ENCODE measurements at places on chromosomes 3 and 15.

DNA sequence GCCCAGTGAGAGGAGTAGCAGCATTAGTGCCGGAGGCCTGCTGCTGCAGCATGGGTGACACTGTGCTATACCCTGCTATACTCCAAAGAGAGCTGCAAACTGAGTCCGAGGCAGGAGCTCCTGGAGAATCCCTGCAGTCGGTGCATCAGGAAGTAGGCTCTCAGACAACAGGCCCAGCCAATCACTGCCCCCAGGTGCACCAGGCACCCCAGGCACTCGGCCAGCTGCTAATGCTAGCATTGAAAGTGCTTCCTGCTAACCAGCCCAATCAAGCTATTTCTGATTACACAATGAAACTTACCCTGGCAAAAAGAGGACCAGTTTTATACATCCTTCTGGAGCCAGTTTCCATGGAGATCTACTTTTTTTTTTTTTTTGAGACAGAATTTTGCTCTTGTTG, 45.6 kb upstream of the IREB2 start:
- peak; percentile 74 for DNase-seq

DNA sequence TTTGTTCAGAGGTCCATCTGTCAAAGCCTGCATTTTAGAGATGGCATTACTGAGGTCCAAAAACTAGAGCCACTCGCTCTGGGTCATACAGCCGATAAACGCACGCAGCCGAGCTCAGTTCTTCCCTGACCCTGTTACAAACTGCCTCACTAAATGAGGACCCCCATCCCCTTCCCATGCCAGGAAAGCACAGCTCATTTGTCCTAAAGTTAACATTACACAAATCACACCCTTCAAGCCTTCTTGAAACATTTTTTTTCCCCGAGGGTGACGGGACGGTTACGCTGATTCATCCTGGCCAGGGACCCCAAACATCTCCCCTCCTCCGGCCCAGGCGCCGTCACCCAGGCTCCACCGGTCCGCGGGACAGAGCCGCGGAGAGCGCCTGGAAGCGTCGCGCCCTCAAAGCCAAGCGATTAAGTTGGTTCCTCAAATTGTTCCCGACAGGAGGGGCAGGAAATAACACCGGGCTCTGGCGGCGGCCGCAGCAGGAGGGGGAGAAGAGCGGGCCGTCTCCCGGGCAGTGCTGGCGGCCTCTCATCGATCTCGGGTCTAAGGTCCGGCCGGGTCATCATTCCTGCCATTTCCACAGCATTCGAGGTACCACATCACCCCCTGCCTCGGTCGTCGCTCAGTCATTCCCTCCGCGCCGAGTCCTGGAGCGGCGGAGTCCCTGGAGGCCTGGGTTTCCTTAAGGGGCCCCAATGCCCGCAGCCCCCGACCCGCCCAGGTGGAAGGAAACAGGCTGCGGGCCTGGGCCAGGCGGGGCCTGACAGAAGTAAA, 619 bp upstream of the CMTM8 start:
- no peak for DNase-seq

DNA sequence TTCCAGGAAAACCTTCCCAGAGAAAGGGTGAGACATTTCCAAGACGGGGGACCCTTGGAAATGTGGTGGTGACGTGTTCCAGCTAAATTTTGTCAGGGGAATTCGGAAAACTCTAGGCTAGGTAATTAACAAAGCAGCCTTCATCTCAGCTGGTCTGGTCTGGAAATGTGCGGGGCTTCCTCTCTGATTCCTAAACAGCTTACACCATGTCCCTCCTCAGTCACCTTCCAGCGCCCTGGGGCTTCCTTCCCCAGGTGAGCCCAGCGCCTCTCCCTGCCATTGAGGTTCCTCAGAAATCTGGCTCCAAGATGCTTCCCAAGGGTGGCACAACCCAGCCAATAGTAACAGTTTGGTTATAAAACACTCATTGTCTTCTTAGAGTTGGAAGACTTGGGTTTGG, 571 bp downstream of the ACAD9 start:
- no peak for DNase-seq

DNA sequence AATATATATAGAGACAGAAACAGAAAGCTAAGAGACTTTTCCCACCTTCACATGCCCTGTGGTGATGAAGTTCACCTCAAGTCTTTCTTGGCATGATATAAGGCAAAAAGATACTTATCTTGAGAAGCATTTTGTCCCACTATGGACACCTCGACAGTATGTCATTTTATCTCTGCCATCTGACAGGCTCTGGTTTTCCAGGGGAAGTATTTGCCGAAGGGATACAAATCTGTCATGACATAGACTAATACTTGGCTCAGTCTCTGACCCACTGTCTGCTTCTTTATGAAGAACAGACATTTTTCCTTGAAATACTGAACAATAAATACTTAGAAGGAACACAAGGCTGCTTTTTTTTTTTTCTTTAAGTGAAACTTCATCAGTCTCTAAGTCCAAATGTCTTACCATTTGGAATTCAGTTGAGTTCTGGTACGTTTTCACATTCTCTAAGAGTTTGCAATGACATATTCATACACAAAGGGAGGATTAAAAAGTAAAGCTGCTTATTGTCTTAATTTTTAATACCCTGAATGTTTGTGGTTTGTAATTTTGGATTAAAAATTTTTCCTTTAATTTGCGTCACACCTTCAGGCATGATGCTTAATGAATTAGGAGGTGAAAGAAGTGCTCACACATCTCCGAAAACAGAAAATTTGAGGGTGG, 87.8 kb upstream of the LMOD3 start:
- no peak for DNase-seq

GRCh38 chr3:11212299-11212608, 58.0 kb downstream of the HRH1 start:
- no peak for DNase-seq

- no peak for DNase-seq
Observed at GRCh38 chr15:74584779-74585178, 30.9 kb upstream of the CLK3 start.

DNA sequence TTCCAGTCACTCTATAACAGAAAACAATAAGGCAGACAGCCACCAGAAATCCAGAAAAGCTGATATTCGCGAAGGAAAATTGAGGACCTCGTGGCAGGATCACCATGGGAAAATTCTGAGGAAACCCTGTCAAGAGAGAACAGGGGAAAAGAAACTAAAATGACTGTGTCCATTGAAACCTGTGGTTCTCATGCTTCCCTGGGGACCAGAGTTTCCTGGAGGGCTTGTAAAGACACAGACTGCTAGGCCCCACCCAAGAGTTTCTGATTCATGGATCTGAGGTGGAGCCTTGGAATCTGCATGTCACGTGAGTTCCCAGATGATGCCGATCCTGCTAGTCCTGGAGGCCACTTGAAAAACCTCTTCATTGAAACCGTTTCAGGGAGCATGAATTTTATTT, 420.5 kb downstream of the EPHB1 start:
- no peak for DNase-seq

GRCh38 chr3:46693892-46694226, 380 bp upstream of the ALS2CL start:
- DNase-seq: no peak

DNA sequence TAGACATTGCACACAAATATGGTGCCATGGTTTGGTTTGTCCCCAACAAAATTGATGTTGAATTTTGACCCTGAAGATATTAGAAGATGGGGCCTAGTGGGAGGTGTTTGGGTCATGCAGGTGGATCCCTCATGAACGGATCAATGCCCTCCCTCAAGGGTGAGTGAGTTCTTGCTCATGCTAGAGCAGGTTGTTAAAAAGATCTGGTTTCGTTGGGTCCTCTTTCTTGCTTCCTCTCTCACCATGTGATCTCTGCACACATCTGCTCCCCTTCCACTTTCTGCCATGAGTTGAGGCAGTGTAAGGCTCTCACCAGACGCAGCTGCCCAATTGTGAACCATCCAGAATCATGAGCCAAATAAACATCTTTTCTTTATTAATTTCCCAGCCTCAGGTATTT, 87.8 kb upstream of the MDFIC2 start:
- no peak for DNase-seq

DNA sequence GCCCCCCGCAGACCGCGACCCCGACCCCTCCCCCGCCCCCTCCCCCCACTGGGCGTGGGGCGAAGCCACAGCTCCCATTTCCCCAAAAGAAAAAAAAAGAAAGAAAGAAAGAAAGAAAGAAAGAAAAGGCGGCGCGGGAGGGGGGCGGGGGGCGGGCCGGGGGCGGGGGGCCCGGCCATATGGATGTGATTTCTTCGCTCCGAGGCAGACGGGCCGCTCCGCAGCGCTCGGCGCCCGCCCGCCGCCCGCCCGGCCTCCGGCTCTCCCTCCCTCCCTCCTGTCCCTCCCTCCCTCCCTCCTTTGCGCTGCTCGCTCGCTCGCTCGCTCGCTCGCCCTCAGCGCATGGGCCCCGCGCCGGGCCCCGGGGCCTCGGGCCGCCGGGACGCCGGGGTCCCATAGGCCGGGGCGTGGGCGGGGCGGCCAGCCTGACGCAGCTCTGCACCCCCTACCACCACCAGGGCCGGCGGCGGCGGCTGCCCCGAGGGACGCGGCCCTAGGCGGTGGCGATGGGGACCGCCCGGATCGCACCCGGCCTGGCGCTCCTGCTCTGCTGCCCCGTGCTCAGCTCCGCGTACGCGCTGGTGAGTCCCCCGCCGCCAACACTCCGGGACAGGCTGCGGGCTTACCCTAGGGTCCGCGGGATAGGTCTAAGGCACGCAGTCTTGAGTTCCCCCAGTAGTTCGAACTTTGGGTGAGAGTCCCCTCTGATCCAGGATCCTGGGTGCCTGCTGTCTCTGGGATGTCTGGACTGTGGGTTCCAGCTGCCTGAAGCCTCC, 5.7 kb downstream of the PTH1R start:
- no peak for DNase-seq

DNA sequence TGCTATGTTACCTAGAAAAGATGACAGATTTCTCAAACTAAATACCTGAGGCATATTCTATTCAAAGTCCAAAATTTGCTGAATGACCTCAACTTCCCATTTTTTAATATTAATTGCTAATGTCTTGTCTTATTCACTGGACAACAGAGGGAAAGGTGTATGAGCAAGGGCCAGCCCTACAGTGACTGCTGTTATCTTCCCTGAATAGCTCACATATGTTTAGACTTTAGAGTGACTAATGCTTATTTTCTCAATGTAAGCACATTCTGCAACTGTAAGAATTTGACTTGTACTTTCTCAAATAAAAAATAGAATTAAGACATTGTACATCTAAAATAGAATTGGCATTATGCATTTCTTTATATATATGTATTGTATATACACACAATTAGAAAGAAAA, 26.5 kb upstream of the AADACL2 start:
- no peak for DNase-seq

DNA sequence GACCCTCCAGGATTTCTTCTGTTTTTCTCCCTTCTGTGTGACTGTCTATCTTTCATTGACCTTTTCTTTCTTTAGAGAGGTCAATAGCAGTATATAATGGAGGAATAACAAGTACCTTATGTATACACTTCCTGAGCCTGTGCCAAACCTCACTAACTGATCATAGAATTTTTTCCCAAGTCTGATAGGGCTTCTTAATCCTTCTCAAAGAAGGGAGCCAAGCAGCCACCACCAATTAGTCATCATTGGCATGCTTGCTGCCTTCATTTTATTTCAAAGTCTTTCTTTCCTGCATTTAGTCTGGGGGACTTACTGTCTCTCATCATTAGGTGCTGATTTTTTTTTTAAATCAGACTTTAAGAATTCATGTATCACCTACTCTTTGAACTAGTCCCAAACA, 327.0 kb downstream of the FEZF2 start:
- no peak for DNase-seq

GRCh38 chr3:188627652-188628051, 473.7 kb downstream of the LPP start:
- DNase-seq: no peak

DNA sequence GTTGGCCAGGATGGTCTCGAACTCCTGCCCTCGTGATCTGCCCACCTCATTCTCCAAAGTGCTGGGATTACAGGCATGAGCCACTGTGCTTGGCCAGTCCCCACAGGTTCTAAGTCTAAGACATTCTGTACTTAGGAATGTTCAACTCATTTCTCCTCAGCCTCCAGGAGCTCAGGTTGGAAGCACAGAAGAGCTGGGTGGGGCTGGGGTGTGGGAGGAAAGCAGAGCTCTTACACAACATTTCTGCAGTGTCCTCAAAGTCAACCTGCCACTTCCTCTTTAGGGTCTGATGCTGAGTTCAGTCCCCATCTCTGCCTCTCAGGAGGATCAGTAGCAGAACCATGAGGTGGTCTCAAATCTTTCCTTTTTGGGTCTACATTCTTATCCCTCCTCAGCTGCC, 75.5 kb downstream of the MRPL46 start:
- no peak for DNase-seq

DNA sequence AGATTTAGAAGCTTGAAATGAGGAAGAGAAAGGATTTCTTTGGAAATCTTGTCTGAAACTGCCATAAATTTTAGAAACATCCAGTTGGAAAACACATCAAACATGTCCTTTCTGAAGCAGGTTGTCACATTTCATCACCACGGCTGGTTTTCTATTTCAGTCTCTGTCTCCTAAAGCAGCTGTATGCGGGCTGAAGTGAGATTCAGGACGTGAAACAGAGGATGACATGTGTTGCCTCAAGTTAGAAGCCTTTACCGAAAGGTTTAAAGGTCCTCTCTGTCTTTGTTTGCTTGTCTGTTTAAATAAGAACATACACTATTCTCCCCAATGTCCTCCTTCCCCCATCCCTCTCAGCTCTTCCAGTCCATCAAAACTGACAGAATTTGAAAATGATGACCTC, 141.9 kb downstream of the SQOR start:
- DNase-seq: no peak

DNA sequence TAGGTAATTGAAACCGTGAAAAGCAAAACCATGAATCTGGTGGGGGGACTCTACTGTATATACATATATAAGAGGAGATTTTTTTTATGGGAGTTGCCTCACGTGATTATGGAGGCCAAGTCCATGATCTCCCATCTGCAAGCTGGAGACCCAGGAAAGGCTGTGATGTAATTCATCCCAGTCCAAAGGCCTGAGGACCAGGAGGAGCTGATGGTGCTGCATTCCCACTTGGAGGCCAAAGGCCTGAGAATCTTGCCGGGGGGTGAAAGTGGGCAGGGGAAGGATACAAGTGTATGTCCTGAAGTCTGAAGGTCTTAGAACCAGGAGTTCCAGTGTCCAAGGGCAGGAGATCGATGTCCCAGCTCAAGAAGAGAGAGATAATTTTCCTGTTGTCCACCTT, 37.1 kb upstream of the CEMIP start:
- no peak for DNase-seq

DNA sequence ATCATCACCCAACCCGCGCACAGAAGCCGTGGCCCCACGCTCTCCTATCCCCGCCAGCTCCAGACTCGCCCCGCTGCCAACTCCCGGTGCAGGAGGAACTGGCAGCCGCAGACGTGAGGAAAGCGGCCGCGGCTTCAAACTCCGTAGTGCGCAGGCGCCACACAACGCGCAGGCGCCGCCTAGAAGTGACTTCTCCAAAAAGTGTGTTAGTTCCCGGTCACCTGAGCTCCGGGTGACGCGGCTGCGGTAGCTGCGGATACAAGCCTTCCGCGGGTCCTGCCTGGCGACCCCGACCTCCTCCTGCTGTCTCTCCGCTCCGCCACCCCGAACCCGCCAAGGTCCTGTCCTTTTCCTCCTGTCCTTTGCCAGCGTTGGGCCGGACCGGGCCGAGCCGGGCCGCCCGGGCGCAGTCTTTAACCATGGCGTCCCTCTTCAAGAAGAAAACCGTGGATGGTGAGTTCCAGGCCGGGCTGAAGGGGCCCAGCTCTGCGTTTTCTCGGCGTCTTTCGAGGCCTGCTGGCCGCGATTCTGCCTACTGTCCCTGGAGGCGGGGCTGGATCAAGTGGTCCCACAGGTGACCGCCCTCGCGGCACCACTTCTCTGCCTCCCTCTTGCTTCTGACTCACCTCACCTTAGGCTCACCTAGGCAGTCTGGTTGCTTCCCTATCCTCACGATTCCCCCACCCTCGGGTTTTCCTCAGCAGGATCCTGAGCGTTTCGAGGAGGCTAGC, at the start of gene CHMP2B:
TSS of gene CHMP2B (plus strand) at position 206 of the 731 bp plus-strand sequence. CDS start at position 420, 214 bp downstream.
- DNase-seq: peak; percentile 36

GRCh38 chr15:51051776-51052175, 42.9 kb downstream of the TNFAIP8L3 start:
- DNase-seq: no peak
